NCI-H1417 treated with DMSO at 0.1 percent for 48 hours (cell line): ENCODE measurements at places on chromosomes 7 and 10.

DNA sequence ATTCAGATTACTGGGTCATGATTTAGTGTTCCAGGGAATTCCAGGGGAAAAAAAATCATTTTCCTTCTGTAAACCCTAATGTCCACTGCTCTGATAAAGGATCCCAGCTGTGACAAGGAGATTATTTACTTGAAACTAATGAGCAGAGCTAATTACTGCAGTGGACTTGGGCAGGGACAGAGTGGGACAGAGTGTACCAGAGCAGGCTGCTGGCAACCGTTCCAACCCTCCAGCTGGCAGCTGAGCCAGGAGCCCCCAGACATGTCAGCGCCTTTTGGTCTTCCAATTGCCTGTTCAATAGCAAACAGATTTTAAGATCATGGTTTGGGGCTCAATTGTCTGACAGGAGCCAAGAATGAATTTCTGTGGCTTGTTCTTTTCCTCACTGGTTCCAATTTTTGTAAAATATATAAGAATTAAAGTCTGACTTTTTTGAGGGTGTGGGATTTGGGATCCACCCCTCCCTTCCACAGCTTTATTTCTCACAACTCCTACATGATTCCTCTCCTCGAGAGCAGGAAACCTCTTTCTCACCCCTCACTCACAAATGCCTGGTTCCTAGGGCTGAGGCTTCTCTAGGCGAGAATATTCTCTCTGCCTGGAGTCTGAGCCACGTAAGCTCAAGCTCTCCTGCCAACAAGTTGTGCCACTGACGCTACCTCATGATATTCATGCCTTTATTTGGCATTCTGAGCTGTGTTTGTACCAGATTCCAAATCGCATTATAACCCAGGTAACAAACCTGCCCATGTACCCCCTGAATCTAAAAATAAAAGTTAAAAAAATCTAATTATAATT is 20.6 kb upstream of the FAM180A start:
- no peak for DNase-seq

DNA sequence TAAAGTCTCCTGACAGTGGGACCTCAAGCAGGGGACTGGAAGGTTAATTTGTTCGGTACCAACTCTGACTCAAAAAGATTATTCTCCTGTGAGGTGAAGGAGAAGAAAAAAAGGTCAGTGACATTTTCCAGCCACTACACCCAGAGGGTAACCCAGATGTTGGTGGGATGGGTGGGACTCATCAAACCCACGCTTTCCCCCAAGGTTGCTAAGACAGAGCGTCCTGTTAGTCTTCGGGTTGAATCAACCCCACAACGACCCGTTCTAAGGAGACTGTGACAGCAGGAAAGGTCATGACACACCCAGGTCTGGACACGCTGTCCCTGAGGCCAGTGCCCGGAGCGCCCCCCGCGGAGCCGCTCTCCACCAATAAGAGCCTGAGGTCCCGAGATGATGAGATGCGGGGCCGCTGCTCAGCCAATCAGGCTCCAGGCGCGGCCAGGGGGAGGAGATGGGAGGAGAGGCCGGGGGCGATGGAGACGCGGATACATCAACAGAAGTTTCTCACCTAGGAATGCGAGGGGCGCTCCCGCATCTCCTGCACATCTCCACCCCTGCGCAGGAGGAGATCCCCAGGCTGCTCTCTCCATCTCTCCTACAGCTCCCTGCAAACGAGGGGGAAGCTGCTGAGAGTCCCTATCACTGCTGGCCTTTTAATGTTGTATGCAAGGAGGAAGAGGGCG is at the start of gene WNT16:
Gene WNT16 (plus strand): TSS at position 493 of the 683 bp plus-strand sequence. CDS start 293 bp downstream, outside the sequence.
- no peak for DNase-seq

DNA sequence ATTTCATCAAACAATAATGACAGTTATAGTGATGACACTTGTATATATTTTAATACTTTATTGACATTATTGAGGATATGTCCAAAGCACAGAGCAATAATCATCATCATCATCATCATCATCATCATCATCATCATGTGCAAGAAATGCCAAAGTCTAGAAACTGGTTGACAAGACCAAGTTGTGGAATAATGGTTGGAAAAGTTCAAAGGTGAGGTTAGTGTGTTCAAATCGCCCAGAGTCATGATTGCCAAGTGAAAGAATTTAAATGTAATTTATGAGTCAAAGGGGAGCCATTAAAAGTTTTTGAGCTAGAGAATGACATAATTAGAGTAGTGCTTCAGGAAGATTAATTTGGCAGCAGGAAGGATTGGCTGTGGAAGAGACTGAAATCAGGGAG is 852.4 kb downstream of the SORCS1 start:
- DNase-seq: no peak

DNA sequence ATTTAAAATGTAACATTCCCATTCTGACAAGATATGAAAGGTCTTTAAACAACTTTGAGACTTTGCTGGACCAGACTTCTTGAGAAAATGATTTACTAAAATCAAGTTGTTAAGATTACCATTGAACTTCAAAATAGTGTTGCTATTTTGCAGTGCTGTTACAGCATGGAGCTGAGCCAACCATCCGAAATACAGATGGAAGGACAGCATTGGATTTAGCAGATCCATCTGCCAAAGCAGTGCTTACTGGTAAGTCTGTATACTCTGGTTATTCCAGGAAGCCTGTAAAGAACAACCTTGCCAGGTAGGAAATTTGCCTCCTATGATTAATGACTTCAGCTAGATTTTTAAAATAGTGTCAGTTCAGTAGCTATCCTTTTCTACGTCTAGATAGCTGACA is 18.8 kb downstream of the TNKS2 start:
- DNase-seq: no peak

GRCh38 chr10:11573497-11573896 is 38.0 kb downstream of the USP6NL start:
- no peak for DNase-seq
